NCI-H2029 treated with DMSO at 0.1 percent for 48 hours (cell line): ENCODE measurements at places on chromosomes 2 and 18.

DNA sequence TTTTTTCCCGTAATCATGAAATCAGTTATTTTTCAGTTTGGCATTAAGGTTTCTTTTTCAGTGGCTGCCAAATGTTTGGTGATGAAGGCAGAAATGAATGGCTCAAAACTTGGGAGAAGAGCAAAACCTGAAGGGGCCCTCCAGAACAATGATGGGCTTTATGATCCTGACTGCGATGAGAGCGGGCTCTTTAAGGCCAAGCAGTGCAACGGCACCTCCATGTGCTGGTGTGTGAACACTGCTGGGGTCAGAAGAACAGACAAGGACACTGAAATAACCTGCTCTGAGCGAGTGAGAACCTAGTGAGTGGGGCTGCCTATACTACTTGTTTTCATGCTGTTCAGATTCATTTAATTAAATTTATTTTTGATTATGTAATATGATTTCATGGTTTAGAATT lies 29.2 kb upstream of the MSH2 start:
- DNase-seq, result no peak

- no peak for DNase-seq
Observed at GRCh38 chr18:3879114-3879835, 429.3 kb downstream of the TGIF1 start.

DNA sequence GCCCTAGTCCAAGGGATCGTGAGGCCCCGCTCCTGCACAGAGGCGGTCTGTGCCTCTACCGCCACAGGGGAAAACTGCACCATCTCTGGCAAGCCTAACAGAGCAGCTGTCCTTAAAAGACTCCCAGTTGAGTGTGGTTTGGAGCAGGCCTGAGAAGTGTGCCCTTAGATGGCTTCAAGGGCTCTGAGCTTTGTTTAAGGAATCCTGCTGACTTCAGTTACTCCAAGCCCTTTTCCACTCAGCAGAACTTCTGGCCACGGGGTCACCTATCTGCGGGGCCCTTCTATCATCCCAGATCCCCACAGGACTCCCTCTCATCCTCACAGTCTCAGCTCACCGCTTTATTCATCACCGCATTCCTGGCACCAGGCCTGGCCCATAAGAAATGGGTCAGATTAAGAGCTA lies 131.5 kb downstream of the CCDC74A start:
- DNase-seq, result no peak

- DNase-seq, result no peak
Observed at GRCh38 chr18:65279668-65280305, 471.0 kb upstream of the CDH7 start.

DNA sequence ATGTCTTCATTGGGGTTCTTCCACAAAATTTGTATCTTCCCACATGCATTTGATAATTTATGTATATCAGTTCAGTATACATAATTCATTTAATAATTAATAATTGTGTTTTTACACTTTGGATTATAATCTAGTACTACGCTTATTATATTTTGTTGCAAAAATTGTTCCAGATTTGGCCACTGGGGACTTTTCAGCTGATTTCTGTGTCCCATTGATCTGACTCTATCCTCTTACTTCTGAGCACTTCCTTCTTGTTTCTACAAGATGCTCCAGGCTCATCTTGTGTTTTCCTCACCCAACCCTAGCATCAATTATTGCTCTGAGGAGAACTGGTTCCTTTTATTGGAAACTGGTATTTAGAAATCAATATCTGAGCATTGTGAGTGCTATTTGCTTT lies 215.3 kb upstream of the CDH19 start:
- DNase-seq, result no peak

DNA sequence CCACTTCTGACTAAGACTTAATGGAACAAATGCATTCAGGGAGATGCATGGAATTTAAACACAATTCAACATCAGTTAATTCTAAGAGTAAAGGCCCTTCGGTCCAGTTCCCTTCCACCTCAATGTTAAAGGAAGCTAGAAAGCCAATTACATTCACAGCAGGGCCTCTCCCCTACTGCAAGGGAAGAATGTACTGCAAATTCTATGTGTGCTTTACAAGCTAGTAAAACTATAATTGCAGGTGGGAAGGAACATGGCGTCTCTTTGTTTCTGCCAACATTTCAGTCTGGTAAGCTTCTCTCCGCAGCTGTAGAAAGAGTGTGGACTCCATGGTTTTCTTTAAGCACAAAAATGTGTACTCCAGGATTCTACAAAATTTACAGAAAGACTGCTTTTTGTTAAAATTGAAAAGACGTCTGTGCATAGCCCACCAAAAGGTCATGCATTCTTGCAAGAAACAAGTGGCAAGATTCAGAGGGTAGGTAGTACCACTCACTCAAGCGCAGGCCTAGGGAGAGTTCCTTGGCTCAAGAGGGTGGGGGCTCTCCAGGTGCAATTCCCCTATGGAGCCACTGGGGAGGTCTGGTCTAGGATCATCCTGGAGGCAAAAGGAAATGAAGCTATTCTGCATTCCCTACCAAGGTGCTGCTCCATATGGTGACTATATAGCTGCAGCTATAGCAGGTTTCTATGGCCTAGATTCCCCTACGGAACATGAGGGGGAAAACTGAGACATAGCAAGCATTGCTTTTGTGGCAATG lies 127.0 kb upstream of the FZD5 start:
- DNase-seq, result no peak

DNA sequence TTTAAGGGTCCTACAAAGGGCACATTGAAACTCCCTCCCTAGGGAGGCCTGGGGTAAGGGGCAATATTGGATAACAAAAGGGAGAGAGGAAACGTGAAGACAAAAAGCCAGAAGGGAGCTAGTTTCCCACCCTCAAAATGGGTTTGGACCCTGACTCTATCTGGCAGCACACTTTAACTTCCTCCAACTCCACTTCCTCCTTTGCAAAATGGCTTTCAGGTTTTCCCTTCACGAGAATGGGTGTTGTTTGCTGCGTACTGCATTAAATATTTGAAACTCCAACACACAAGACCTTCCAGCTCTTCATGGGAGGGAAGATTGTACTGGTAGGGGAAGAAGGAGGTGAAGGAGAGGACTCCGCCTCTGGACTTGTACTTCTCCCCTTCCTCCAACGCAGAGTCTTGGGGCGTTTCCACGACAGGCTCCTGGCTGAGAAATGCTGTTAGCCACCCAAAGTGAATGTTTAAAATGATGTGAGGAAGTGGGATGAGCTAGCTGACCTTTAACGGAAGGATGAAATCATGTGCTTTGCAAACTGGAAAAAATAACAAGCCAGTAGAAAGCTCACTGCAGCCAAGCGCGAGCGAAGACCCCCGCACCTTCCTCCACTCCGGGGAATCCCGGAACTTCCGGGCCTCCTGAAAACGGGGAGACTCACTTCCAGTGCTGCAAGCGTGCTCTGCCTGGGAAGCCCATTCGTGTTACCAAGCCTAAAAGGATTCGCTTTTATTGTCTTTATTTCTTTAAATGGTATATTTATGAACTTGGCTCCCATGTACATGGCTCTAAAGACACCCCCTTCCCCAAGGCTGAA lies 85.6 kb downstream of the VIT start:
- no peak for DNase-seq

GRCh38 chr2:176158855-176159662 lies 2.0 kb downstream of the HOXD3 start:
- no peak for DNase-seq

DNA sequence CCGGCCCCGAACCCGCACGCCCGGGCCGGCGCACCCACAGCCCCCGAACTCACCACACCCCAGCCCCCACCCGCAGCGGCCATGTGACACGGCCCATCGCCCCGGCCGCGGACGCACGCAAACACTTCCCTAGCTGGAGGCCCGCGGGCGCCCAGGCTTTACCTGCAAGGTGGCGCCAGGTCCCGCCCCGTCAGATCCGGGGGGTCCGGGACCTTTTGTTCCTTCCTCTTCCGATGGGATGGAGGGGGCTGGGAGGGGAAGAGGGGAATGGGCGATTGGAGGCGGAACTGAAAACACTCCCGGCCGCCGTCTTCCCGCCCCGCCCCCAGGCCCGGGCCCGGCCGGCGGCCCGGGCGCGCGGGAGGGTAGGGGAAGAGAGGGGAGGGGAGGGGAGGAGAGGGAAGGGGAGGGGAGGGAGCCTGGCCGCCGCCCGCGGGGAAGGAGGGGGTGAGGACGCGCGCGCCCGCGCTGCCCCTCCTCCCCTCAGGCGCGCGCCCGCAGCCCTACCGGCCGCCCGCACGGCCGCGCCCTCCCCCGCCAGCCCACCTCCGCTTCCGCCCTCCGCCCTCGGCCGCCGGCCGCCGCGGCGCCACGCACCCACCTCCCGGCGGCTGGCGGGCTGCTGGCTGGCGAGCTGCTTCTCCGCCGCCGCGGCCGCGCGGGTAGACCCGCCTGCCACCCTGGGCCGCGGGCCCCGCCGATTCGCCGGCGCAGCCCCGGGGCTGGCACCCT lies at the start of gene SMAD2:
Gene SMAD2, minus strand, starts transcription at position 461 of the 732 bp plus-strand sequence. CDS start 33,903 bp downstream, outside the sequence.
- DNase-seq, result peak; percentile 30

DNA sequence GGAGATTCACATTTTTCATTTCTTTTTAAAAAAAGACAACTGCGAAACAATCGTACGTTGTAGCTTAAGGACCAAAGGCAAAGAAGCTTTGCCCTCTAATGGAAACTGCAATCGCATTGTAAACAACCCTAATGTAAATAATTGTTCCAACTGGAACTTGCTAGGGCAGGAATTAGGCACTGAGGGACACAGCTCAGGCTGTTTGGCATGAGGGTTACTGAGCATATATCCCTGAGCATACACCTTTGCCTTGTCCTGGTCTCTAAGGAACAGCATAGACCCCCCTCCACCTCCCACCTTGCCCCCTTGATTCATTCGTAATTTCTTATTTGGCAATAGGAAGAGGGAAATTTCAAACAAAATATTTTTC lies 396.4 kb downstream of the LNPK start:
- DNase-seq, result no peak

DNA sequence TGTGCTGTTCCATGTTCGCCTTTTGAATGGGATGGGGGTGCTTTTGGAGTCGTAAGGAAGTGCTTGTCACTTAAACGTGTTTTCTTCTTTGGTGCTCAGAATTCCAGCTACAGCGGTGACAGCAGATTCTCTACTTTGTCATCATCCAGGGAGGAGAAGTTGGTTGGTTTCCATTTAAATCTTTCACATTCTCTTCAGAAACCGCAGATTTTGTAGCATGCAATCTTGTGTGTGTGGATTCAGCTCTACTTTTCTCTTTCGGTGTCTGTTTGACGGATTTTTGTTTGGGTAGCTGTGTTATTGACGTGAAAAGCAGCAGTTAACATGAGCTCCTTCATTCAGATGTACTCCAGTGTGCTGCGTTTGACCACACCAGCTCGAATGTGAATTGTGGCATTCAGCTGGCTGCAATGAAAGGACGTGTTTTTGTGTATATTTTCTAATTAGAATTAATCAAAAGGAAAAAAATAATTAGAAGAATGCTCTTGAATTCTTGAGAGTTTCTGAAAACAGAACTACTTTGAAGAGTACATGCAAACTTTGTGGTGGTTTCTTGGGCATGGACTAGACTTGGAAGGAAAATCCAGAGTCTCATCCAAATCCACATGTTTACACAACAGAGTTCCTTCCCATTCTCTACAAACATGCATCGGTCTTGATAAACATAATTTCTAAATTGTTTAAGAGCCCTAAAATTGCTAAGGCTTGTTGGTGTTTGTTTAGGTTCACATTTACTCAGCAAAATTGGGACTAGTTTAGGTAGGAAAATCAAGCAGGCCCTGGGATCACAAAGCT lies 68.7 kb upstream of the RBM44 start:
- no peak for DNase-seq

DNA sequence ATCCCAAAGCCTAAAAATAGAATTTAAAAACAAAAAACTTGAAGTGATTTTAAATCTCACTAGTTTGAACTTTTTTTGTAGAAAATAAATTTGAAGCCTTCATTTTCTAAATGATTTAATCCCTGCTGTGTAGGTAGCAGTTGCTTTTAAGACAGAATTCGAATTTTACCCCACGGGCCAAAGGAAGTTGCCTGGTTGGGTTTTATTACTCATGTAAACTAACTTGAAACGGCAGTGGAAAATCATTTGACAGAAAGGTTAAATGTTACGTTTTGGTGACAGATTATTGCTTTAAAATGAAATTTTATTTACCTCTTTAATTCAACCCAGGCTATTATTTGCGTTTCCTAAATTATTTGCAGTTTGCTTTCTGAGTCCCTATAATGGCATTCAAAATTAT lies 2.0 kb downstream of the MAPRE2 start:
- no peak for DNase-seq

DNA sequence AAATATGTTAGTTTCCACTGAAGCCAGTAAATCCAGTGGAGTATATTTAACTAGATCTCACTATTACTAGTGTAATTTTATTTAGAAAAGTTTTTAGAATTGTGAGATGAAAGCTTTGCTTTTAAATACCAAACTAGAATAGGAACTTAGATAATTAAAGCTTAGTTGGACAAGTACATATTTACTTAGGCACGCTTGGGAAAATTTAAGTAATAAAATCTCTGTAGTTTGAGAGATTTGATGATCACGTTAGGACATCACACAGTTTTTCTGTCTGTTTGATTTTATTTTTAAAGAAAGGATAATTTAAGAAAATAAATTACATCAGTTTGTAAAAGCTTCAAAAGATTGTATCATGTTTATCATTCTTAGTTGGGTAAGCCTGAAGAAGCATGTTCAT lies 140.8 kb upstream of the IL1R2 start:
- DNase-seq, result no peak

- DNase-seq, result no peak
Observed at GRCh38 chr18:34978533-34978893, 62.7 kb upstream of the MAPRE2 start.

GRCh38 chr2:100645695-100646429 lies 83.1 kb downstream of the PDCL3 start:
- DNase-seq, result no peak

DNA sequence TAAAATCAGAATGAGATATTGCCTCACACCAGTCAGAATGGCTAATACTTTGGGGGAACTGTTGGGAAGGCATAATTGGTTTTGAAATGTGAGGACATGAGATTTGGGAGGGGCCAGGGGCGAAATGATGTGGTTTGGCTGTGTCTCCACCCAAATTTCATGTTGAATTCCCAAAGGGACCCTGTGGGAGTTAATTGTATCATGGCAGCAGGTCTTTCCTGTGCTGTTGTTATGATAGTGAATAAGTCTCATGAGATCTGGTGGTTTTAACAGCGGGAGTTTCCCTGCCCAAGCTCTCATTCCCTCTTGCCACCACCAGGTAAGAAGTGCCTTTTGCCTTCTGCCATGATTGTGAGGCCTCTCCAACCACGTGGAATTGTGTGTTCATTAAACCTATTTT lies 59.6 kb downstream of the CSRNP3 start:
- DNase-seq, result no peak

DNA sequence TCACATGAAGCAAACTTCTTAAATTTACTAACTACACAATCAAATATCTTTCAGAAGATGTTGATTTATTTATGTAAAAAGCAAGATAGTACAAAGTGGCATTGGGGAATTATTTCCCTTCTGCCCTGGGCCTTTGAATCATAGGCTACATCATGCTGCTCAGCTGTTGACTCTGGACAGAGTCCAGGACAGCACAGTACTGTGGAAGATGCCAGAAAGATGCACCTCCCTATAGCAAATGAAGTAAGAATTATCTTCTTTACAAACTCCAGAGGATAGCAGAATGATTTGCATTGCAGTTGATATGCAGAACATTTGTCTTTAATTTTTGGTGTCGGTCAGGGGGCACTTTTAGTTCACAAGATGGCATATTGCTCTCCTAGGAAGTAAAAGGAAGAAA lies 1354.5 kb upstream of the ZEB2 start:
- no peak for DNase-seq
